Motor neuron (in vitro differentiated cells): ENCODE measurements at places on chromosomes 7 and 10.

DNA sequence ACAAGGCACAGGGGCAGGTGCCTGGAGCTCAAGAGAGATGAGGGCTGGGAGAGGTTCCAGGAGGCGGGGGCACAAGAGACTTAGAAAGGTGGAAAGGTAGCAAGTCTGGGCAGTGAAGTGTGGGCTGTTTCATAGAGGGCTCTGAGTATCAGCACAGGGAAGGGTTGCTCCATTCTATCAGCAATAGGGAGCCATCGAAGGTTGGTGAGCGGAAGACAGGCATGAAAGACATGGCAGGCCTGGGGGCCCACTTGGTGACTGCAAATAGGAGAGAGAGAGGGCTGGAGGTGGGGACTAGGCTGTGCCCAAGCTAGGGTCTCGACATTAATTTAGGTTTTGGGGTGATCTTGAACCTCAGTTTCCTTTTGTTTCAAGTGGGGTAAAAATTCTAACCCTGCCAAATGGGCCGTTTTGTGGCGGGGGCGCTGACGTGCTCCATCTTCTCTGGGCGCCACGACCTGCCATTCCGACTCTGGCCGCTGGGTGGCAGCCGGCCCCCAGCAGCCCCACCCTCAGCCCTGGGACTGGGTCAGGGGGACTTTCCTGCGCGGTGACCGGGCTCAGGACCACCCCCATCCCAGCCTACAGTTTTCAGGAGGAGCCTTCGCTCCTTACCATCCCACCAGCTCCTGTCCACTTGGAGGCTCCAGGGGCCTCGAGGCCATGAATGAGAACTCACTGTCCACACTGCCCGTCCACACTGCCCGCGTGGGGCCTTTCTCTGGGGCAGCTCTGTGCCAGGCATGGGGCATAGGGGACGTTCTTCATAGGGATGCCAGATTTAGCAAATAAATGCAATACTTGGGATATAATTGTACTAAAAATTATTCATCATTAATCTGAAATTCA, 37.2 kb upstream of the PCBD1 start:
- ATAC-seq, result peak; percentile 69

DNA sequence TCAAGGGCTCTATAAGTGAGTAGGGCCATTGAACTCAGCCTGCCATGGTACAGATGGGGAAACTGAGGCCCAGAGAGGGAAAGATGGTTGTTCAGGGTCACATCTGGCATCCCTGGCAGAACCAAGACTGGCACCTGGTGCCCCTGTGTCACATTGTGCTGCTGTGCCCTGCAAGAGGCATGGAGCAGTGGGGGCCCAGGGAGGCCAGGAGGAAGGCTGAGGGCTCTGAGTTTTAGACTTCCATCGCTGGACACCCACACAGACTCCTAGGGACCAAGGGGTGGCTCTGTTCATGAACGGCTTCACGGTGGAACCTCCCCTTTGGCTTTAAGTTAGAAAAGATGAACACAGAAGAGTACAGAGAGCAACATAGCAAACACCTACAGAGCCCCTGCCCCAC, 66.7 kb upstream of the AQP1 start:
- ATAC-seq, result no peak

DNA sequence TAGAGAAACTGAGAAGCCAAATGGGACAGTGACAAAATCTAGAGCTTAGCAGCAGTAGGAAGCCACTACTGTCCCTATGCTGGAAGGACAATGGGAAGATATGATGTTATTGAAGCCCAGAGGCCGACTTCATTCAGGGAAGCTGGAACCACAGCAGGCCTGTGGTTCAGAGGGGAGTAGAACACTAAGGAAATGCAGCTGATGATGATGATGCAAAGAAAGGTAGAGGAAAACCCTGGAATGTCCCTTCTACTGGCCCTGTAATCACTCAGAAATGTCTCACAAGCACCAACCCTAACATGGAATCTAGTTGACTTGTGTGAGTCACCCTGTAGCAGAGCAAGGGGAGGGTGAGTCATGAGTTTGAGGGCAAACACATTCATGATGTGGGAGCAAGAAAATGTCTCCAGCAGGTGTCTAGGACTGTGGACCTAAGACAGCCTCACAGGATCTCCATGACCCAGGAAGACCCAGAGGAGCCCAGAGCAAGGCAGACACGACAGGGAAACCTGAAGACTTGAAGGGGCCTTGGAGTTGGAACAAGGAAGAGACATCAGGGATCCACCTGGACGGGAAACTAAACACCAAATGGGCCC, 37.0 kb upstream of the LRRC17 start:
- peak; percentile 37 for ATAC-seq

DNA sequence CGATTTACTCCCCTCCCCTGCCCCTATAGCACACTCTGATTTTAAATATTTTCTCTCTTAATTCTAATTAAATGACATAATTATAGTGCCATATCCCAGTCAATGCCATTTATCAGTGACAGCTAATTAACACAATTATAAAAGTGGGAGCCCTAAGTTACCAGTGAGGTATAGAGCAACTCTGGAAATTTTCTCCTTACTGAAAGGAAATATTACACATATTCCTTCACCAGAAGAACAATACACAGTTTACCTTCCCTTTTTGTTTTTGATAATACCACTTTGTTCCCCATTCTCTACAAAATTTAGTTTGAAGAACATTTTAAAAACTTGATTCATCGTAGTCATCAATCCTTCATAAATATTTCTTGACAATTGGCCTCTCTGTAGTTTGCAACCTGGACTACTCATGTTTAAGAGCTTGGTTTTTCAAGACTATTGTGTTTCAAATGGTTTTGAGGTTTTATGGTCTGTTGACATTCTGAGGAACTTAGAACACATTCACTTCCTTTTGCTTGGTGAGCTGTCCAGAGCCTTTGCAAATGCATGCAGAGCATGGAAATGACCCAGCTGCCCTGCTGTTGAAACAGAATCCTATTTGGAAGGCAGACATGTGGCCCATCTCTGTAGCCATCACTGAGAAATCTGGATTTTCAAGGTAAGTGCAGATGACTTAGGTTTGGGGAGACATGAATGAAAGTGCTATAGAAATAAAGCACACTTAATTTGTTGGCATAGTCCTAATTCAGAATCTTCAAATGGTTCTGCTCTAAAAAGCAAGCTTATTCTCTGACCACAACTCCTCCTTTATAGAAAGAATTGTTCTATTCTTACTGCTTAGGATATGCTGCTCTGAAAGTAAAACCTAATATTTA, at the start of gene GPR141:
TSS of gene GPR141 (plus strand) at position 521 of the 875 bp plus-strand sequence. CDS start 56,628 bp downstream, outside the sequence.
- ATAC-seq, result no peak

- no peak for ATAC-seq
Observed at GRCh38 chr7:91344911-91345310, 80.7 kb downstream of the FZD1 start.

GRCh38 chr10:130935128-130935439, 376.4 kb downstream of the TCERG1L start:
- ATAC-seq, result no peak
